CD8-positive, alpha-beta memory T cell (primary cell): ENCODE measurements at places on chromosomes 3 and 15.

DNA sequence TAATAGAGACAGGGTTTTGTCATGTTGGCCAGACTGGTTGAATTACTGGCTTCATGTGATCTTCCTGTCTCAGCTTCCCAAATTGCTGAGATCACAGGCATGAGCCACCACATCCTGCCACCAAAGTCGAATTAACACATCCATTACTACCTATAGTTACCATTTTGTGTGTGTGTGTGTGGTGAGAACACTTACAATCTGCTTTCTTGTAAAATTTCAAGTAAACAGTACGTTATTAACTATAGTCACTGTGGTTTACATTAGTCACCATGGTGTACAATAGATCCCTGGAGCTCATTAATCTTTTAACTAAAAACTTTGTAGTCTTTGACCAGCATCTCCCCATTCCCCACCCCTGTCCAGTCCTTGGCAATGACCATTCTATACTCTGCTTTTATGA lies 270.0 kb downstream of the NAALADL2 start:
- DNase-seq: no peak

DNA sequence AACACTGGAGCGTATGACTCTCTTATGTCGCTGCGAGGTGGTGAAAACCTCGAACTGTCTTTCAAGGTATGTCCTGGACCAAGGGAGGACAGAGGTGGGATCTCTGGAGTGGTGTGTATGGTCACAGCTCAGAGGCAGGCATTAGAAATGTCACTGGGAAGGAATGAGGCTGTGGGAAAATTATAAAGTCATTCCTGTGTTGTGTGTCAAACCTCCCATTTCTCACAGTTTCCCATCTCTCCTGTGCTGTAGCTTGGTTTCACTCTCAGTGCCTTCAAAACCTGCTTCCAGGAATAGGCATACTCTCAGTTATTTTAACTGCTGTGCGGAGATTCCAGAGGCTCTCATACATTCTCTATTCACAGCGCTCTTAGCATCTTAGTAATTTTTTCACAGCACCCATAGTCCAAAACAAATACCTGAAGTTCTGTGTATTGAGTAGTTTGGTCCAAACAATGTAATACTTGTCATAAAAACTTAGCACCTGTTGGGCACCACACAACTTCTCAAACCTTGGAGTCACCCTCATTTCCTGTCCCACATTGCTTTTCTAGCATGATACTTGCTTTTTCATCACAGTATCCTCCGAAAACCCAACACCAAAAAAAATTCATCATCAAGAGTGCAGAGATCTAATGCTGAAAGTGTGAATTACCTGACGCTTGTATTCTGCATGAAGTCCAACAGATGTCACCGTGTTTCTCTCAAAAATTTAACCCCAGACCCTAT lies 36.9 kb downstream of the GALNT15 start:
- no peak for DNase-seq

DNA sequence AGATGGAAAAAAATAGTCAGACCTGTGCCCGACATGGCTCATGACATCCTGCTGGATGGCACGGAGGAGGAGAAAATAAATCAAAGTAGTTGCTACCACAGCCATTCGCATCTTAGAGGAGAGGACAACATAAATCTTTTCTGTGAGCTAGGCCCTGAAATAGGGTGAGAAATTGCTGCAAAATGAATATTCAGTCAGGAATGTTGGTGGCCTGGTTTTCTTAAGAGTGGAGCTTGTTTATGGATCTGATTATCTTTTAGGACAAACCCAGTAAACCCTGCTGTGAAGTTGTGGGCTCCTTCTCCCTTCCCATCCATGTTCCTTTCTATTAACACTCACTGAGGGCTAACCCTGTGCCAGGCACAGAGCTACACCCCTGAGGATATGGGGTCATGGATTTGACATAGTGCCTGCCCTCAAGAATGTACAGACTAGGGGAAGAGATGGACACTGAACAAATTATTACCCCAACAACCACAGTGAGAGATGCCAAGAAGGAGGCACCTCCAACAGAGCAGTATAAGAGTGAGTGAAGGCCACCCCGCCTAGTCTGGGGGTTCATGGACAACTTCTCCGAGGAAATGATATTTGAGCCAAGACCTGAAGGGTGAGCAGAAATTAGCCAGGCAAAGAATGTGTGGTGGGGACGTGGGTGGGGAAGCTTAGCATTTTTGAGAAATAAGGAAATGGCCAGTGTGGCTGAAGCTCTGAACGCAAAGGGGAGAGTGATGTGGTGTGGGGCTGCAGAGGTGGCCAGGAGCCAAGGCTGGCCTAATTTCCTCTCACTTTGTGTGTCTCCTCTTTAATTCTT lies 68.9 kb upstream of the ARL8B start:
- no peak for DNase-seq

- DNase-seq: no peak
Observed at GRCh38 chr3:42778644-42779043, 5.6 kb upstream of the CCDC13 start.

- no peak for DNase-seq
Observed at GRCh38 chr3:101762041-101762646, 16.9 kb upstream of the NXPE3 start.

- no peak for DNase-seq
Observed at GRCh38 chr3:17292556-17292955, 407.8 kb downstream of the PLCL2 start.

DNA sequence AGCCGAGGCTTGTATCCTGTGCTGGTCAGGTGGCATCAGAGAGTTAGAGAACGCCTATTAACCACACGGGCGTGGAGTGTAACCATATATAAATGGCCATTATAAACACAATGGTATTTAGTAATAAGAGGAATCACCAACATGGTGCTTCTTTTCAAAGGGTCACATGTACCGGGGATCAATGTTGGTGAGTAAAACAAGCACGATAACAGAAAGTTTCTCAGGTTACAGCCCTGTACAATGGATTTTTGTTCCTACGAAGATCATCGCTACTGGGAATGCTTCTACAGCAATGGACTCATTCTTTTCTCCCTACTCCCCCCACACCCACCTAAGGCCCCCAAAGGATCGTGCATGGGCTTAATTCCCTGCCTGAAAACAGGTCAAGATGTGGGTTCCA lies 42.5 kb downstream of the MEIS2 start:
- DNase-seq: no peak

GRCh38 chr15:95626501-95627361 lies 703.8 kb upstream of the NR2F2 start:
- DNase-seq: no peak

DNA sequence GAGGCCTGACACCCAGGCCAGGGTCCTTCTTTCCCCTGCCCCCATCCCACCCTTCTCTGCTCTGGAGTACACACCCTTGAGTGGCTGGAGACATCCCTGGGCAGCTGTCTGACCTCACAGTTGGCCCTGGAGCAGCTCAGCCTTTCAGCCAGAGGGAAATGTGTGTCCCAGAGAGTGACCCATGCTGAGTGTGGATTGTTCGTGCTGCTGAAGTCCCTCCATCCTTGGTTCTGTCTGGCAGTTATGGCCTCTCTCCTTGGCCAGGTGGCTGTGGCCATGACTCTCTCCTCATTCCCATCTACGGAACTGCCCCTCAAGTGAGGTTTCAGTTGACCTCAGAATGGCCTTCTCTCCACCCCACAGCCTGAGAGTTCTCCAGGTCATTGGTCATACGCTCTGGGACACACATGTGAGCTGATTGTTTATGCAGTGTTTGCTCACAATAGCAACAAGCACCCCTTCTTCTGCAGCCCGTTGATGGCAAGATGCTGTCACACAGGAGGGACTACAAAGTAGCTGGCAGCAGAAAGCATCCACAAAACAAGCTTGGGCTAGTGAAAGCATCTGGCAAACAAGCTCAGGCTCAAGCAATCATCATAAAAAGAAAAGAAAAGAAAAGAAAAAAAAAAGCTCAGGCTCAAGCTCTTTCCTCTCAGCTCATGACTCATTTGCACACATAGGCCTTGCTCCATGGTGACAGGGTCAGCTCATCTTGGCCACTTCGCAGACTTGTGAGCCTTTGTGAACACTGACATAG lies 55.3 kb upstream of the ITGA11 start:
- no peak for DNase-seq

DNA sequence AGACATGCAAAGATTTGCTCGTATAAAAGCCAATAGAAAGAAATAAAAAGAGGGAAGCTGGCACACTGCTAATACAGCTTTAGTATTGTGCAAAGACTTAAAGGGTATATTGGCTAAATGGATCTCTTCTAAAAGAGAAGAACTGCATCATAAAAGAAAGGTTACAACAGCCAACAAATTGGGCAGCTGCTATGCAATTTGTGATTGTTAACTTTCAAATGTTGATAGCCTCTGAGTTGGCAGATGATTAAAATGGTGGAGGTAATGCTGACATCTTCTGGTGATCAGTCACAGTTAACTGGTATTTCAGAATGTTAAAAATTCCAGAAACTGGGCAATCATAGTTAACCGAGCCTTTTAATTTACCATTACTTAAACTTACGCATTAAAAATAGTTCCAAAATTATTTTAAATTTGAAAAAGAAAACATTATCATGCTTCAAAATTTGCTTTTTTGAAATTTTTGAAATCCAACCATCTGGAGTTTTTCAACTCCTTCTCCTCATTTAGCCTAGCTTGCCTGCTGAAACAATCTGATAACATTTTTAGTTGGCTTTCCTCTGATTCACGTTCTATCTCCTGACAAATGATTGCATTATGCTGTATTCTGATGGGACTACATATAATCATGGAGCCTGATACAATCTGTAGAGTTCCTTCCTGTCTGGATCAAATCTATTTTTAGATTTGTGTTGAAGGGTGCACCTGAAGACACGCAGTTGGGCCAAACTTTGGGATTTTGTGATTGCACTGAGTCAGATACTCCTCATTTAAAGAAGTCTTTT lies 144.0 kb upstream of the PDZRN3 start:
- DNase-seq: no peak

DNA sequence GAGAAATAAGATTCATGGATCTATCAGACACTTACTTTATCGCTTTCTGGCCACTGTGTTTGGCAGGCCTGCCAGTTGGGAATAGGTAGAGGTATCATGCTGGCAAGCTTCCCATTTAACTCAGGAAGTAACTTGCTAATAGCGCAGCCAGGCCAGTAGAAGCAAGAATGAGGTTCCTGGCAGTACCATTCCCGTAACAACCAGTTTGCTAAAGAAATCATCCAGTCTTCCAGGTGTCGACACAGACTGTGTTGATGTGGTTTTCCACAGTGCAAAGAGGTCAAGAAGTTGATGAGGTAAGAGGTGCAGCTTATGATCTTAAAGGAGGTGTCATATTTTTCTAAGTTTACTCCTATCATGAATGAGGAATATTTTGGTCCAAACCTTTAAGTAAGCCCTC lies 46.2 kb downstream of the DPH6 start:
- DNase-seq: no peak

DNA sequence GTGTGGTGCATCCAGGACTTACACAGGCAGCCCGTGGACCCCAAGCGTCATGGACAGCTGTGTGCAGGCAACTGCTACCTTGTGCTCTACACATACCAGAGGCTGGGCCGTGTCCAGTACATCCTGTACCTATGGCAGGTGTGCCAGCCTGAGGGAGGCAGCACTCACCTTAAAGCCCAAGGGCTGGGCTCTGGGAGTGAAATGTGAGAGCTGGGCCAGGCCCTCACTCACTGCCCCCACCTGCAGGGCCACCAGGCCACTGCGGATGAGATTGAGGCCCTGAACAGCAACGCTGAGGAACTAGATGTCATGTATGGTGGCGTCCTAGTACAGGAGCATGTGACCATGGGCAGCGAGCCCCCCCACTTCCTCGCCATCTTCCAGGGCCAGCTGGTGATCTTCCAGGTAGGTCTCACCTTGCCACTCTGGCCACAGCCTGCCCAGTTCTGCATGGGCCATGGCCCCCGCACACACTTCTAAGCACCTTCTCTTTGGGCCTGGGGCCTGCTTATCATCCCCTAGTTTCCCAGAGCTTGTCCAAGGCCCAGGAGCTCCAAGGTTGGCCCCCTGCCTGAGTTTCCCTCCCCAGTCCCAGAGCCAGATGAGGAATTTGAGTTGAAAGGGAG lies 11.0 kb downstream of the VILL start:
- no peak for DNase-seq

- DNase-seq: no peak
Observed at GRCh38 chr15:78093242-78094020, 1.1 kb downstream of the SH2D7 start.

DNA sequence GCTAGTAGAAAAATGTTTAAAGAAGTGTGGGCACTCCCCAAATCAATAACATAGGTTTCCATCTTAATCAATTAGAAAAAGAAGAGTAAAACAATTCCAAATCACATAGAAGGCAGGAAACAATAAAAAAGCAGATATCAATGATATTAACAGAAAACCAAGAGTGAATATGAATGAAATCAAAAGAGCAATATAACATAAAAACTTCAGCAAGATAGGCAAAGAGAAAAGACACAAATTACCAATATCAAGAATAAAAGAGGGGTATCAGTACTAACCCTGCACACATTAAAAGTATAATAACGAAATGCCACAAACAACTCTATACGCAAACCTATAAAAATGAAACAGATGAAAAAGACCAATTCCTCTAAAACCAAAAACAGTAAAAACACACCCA lies 19.6 kb downstream of the DMXL2 start:
- no peak for DNase-seq

DNA sequence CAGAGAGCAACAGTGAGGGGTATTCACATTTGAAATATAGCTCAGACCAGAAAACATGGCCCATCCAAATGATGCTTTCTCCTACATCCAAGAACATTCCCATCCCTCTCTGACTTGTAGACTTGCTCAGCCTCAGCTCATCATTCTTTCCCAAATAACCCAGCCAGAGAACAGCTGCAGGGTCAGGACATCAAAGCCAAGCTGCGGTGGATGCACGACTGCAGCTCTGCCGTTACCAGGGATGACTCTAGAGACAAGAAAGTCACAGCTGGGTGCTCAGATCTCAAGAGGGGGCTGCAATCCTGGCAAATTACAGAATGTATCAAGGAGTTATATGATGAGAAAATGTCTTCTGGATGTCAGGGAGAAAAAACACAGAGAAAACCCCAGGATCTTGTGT lies 944.3 kb downstream of the NTRK3 start:
- DNase-seq: no peak

- no peak for DNase-seq
Observed at GRCh38 chr3:106114848-106115247, 246.0 kb upstream of the CBLB start.

- DNase-seq: no peak
Observed at GRCh38 chr3:183435661-183436060, 7.2 kb upstream of the MCF2L2 start.

- DNase-seq: no peak
Observed at GRCh38 chr3:51970606-51971300, 3.1 kb downstream of the ABHD14B start.

- no peak for DNase-seq
Observed at GRCh38 chr3:184015381-184016019, 2.2 kb downstream of the ABCC5 start.

DNA sequence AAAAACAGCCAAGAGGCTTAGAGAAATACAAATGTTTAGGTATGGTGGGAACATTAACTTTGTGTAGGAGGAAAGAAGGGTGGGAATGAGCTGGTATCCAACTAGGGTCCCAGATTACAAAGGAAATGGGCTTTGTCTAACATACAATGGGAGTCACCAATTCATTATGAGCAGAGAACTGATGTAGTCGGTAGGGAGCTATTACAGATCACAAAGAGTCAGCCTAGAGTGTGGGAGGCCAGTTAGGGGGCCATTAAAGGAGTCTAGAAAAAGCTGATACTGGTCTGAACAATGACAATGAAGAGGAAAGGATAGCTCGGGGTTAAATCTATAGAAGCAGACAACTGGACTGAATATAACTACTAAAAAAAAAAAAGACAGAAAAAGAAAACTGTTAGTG lies 15.5 kb downstream of the ANO10 start:
- no peak for DNase-seq
